ENCODE measurements at places on chromosomes 1 and 21.

- DNase-seq: no peak
Observed at GRCh38 chr1:22121421-22121911, 21.4 kb downstream of the WNT4 start.

DNA sequence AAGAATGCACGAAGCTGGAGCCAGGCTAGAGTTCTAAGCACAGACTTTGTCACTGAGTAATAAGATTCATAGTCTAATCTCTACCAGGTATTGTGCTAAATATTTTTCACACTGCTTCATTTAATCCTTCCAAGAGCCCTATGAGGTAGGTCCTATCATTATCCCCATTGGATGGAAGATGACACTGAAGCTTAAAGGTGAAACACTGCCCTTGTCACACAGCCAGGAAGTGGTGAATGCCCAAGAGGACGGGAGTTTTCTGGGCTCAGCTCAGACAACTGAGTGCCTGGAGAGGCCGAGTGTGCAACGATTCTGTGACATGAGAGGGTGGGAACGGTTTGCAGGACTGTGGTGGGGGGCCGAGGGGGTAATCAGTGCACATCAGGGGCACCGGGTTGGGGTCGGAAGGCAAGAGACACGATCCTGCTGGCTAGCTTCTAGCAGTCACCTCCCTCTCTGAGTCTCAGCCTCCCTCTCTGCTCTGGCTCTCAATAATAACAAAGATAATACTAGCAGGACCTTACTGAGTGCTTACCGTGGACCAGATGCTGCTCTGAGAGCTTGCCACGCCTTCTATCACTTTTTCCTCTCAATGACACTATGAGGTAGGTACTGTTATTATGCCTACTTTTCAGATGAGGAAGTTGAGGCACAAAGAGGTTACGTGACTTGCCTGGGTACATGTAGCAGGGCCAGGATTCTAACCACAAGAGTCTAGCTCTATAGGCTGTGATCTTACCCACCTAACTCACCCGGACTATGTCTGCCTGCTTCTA is 12.4 kb downstream of the KCNQ4 start:
- no peak for DNase-seq

DNA sequence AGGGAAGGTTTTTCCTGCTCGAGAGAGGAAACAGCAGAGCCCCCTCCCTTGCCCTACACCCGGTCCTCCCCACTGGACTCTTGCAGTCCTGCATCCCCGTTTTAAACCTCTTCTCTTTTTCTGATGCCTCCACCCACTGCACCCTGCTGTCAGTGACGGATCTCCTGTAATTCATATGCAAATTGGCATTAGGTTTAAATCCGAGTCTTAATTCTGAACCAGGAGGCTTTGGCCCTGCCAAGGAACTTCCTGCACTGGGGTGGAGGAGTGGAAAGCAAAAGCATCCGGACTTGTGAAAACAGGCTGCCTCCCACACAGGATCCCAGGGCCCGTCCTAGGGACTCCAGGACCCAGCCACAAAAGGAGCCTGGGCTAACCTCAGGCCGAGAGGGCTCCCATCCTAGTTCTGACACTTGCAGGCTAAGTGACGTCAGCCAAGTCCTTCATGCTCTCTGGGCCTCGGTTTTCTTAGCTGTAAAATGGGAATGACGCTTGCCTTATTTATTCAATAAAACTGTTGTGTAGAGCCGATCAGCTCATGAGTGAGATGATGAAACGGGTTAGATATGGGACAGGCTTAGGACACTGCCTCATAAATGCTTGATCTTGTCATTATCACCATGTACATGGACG is 613.3 kb downstream of the AJAP1 start:
- DNase-seq: no peak

DNA sequence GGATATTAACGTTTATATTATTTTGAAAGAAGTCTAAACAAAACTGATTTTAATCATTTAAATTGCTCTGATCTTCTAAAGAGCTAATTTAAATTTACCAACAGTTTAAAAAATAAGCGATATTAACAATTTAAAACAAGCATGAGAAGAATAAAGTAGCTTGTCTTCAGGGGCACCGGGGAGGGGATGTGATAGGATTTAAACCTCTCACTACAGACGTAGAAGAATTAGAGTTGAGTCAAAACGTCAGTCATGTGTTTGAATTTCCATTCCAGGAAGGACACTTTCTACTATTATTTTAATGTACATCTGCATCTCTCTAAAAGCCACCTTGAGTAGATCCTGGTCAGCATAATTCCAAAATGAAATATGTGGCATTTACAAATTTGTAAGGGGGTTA is 58.2 kb upstream of the TPTE start:
- DNase-seq: no peak

DNA sequence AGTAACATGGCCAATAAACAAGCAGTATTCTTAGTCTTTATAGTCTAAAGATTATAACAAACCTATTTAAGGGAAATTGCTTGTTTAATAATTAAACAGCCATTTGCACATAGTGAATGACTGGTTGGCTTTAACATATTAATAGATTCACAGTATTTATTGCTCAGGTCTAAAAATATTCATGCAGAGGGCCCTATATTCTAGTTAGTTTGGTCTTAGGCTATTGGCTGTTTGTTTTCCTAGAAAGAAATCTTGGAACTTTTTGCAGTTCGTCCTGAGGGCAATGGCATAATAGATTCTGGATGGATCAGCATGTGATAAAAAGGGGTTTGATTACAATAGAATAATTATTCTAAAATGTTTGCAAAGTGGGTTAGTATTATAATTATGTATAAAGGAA is 34.7 kb downstream of the BACH1 start:
- no peak for DNase-seq

DNA sequence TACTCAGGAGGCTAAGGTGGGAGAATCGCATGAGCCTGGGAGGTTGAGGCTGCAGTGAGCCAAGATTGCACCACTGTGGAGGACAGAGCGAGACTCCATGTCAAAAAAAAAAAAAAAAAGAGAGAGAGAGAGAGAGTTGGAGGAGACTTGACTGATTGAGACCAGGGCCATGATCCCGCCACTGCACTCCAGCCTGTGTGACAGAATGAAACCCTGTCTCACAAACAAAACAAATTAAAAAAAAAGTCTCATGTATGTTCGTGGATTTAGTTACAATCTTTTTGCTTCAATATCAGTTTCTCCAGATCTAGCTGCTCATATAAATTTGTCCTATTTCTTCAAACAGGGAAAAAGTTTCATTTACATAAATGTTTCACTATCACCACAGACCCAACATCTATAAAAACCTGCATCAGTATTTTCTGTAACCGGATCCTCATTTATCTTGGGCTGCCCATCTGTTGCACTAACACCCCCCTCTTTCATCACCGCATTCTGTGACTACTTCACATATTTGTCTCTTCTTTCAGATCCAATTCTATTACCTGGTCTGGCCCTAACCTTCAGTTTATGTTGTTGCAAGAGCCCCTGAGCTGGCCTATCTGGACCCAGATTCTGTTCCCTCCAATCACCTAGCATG is 127.0 kb downstream of the GREM2 start:
- no peak for DNase-seq

All from head of caudate nucleus (tissue), 42 donors.